ENCODE measurements at places on chromosomes 5 and 9.

GRCh38 chr5:148817606-148818005, 8.8 kb upstream of the ADRB2 start:
- no peak for DNase-seq

GRCh38 chr5:154519359-154519758, 41.3 kb upstream of the HAND1 start:
- no peak for DNase-seq

DNA sequence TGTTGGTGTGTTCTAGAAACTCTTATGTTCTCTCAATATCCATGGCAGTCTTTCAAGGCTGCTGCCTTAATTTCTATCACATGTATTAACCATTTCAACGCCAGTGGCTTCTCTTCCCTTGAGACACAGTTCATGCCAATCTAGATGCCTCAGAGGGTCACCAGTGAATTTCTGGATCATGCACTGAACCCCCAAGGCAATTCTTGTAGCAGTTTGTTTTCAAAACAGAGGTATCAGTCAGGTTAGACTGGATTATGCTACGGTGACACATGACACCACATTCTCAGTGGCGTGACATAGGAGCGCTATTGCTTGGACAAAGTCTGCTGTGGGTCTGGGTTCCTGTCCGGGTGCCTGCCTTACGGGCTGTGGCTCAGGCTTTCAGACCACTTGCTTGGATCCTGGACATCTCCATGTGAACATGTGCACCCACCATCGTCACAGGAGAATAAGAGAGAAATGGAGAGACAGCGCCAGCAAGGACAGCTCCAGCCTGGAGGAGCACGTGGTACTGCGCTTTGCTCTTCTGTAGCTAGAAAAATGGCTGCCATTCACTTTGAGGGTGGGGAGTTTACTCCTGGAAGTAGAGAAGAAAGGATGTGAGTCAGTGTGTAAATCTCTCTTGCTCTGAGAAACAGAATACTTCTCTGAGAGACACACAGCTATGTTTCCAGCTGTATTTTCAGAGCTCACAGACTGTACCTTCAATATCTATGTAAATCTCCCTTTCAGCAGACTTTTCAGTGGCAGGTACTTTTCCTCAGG, 329.3 kb upstream of the ADCY2 start:
- no peak for DNase-seq

DNA sequence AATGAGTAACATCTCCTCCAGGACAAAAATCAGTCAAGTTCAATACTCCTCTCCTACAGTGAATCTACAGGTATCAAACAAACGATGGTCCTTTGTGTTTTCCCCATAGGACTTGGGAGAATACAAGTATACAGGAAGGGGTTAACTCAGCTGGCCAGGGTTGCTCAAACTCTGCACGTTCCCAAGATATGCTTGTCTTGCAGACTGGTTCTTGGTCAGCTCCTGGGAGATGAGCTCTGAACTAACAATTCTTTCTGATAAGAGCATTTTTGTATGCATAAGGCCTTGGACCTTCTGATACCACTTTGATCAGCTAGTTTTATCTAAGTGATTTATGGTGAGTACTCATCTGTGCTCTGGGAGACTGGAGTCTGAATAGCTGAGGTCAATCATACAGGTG, 42.1 kb downstream of the LOX start:
- no peak for DNase-seq

GRCh38 chr5:76425146-76425545, 22.1 kb downstream of the IQGAP2 start:
- DNase-seq: no peak

DNA sequence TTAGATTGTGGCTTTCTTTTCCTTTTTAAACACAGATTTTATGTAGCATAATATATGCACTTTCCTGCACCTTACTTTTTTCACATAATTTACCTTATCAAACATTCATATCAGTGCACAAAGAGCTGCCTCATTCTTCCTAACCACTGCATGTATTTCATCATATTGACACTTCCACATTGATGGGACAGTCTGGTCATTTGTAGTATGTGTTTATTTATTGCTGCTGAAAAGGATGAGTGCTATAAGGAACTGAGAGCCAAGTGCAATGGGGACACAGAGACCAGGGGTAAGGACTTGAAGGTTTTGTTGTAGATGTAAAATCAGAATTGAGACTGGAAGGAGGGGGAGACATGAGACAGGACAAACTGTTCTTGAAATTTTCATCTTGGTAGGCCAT, 193.8 kb downstream of the SMARCA2 start:
- DNase-seq: no peak

- no peak for DNase-seq
These were observed 275.4 kb downstream of the FSTL4 start for GRCh38 chr5:133336969-133337410.

DNA sequence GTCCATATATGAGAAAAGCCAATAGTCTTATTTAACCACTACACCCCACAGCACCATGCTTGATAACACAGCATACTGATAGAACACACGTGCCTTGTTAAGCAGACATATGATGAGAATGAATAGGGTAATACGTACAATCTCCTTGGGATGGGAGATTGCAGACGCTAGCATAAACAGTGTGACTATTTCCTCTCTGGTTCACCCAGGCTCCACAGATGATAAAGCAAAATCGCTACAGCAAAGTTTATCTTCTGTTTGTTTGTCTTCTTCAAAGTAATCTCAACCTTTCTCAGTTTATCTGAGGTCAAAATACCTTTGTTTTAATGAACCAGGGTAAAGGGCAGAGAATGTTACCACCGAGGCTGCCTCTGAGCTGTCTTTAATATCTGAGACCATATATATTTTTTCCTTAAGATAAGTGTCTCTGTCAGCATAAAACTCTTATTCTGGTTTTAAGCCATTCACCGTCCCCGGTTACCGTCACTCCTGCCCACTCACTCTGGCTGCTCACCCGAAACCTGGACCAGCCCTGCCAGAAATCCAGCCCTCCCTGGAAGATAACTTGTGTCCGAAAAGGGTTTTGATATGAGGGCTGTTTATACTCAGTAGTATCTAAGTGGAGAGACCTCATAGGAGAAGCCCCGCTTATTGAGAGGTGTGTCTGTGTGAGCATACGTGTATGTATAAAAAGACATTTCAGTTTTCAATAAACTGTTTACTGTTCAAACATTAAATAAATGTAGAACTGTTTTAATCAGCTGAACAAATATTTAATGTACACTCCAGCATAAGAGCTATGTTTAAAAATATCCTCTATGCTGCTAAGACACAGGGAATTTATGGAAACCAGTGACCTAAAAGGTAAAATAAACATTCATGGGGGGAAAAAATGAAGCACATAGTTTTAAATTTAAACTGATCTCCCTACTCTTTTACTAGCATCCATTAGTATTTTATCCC, 465.4 kb downstream of the RASEF start:
- no peak for DNase-seq

DNA sequence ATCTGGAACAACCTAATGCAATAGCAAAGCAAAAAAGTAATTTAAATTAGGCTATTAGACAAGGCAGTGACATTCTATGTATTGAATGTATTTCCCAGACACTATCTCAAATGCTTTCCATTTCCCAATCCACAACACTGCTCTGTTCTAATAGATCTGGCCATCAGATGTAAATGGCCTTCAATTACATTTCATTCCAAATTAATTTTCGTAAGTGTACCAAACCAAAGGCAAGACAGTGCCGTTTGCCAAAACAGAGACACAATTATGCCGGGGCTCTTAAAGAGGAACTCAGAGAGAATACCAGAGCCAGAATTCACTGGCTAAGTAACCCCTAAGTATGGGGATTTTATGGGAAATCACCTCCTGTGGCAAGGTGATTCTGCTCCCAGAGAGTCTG, 63.1 kb downstream of the GNAQ start:
- DNase-seq: no peak

DNA sequence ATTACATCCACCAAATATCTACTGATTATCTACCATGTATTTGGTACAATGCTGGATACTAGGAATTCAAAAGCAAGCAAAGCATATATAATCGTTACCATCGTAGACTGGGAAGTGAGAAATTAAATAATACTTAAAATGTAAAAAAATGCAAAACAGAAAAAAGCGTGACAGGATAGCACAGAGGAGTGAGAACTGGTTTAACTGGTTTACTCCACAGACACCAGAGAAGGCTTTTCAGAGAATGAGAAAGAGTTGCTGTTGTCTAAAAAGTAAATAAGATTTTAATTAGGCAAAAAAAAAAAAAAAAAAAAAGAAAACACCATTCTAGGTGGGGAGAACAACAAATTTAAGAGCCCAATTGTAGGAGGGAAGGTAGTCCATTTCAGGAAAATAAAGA, 657.9 kb upstream of the ST8SIA4 start:
- no peak for DNase-seq

DNA sequence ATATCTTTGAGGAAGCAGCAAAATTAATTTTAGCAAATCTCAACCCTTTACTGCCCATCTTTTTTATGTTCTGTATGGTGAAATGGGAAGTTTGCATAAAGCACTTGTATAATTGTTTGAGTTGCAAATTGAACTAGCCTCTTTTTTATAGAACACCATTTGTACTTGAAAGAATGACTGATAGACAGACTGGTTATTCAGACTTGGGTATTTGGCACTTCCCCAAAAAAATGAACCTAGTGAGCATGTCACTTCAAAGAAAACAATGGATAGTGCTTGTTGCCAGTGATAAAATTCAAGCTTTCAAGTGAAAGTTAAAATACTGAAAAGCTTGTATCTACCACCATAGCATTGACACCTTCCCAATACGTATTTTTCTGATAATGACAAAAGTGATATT, 115.8 kb downstream of the ERCC6L2 start:
- no peak for DNase-seq

GRCh38 chr5:95035891-95036685, 248.8 kb downstream of the MCTP1 start:
- no peak for DNase-seq

DNA sequence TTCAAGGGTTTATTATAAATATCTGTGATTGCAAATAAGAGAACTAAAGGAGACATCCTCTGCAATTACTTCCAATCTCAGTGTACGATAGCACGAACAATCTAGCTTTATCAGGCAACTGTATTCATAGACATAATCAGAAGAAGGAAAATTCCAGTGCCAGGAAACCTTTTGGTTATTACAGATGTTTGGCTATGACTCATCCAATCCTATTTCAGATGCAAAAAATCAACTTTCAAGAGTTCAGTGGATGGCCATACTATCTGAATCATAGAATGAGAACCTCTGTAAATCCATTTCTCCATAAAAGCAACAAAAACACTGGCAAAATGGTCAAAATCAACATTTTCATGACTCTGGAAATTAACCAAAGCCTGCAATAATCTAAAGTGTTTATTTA, 37.9 kb downstream of the GAS1 start:
- no peak for DNase-seq
